Left hindlimb (tissue), 1 donor: ENCODE measurements at places on chromosomes 1 and 21.

DNA sequence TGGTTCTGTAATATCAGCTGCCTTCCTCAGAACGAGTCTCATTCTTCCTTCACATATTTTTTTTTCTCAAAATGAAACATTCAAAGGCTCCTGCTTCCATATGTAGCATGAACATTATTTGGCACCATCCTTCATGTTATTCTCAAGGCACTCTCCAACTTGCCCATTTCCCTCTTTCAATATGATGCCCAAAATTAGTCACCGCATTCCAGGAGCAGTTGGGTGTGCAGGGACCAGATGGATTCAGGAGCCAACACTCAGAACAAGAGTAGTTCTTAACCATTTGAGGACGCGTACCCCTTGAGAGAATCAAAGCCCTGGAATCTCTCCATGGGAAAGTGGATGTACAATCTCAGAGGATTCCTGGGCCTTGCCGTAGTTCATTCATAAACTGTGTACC lies 50.3 kb downstream of the KCNK1 start:
- DNase-seq: no peak

DNA sequence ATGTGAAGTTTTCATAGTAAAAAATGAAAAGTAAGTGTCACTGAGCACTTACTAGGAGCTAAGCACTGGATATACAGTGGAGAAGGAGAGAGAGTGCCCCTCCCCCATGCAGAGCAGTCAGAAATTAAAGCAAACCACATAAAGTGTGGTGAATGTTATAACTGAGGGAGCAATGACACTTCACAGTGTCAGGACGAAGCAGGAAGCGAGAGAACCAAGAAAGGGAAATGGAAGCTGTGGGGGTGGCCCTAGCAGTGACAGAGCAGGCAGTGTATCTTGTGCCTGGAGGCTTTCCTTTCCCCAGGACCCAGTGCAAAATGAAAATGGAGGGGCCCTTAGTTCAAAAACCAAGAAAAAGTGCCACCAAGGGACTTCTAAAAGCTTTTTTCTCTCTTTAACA lies 21.5 kb upstream of the RCAN3 start:
- DNase-seq: no peak

DNA sequence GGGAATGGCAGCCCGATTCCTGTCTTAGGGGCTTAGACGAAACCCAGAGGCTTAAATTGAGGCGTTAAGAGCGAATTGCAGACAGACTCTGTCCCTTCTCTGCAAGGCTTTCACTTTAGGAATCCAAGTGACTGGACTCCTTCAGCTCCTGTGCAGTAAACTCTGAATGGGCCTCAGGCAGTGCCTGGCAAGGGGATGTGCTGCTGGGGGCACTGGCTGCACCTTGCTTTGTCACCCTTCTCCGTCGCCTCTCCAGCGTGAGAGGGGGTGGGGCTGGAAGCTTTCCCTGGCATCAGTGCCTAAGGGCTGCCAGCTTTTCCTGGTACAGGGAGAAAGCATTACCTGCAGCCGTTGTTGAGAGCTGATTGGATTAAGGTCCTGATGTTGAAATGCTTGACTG lies 39.9 kb upstream of the NFASC start:
- DNase-seq: no peak

DNA sequence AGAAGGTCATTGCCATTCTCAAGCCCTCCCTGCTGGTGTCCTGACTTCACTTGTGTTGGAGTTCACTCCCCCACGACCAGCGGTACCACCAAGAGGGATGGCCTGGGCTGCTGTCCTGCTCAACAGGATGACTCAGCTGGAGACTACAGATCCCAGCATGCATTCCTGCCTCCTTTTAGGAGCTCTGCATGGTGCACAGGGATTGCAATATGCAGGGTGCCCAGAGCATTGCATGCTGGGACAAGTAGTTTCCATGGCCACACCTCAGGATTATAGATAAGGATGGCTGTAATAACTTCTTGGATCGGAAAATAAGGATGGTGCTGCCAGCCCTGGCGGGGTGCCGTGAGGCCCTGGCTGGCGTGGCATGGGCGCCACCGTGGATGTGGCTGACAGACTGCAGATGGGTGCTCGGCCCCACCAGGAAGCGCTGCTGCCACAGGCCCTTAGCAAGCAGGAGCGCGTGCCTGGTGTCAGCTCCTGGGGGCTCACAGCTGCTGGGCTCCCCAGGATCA lies 150.0 kb downstream of the CASZ1 start:
- no peak for DNase-seq

DNA sequence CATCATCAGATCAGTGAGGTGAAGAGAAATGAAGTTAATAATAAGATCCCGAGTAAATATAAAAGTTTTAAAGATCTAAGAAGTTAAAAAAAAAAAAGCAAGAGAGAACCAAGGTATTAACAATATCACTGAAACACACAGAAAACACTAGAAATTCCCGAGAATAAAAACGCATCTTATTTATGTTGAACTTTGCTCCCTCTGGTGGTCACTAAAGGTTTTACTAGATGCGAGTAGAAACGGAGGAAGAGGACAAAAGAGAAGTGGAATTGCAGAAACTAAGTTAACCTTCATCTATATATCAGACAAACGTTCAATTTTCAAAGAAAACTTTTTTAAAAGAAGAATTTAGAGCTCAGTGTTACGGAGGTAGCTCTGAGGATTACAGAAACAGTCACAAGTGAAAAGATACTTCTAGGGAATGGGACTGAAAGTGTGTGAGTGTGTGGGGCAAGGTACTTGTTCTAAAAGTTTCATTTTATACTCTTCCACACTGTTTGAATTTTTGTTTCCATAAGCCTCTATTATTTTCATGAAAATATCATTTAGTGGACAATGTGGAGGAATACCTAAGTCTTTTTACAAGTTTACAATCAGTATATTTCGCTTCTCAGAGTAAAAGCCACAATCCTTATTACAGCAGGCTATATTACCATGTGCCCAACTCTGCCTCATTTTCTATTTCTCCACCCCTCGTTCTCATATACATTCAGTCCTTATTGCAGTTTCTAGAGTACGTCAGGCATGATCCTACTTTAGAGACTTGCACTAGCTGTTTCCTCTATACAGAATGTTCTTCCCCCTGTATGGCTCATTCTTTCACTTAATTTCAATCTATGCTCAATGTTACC lies 19.7 kb downstream of the ACBD6 start:
- DNase-seq: no peak
